ENCODE measurements at places on chromosomes 5 and 9.
A peak's percentile ranks its signal among the peaks of the same experiment; 100 is the strongest.

- no peak for DNase-seq
Observed at GRCh38 chr9:91755761-91756509, 194.1 kb downstream of the ROR2 start.

DNA sequence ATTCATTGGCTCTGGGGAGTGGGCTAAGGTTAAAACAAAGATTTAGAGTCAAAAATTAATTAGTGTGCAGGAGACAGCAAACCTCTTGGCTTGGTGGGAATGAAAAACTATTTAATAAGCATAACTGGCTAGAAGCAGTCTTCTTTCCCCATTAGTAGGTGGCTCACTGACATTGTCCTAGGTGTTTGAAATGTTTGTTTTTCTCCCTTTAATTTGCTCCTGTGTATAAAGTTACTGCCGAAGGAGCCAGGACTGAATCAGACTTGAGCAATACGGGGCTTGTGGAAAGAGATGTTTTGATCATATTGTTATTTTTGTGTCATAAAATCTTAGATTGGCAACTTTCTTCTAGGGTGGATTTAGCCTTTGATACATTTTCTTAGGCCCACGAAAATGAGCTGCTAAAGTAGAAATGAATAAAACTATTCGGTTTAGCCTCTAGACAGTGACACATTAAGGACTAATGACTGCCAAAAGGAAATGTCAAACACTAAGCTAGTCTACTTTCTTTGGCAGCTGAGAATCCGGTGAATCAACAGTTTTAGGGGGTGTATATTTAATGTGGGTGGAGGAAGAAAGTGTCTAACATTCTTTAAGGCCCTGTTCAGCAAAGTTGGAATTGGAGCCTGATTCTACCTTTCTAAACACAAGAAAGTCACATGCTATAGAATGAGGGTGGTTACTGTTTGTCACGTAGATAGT lies 30.2 kb downstream of the LRRTM2 start:
- no peak for DNase-seq

- no peak for DNase-seq
Observed at GRCh38 chr5:171882118-171882517, 96.5 kb downstream of the SMIM23 start.

DNA sequence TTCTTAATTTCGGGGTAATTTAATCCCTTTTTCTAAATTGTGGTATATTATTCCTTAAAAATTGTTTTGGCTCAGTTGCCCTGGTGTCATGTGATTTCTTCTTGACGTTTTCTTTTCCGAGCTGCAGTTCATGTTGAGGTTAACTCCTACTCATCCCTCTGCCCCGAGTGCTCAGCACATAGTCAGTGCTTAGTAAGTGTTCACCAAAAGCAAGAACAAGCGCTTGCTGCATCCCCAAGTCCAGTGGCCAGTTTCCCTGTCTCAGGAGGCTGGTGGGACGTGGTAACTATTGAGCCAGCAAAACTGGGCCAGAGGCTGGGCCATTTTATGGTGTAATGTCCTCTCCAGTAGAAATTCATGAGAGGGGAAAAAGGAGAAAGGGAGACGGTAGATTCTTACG lies 23.3 kb downstream of the TRIO start:
- DNase-seq, result no peak

DNA sequence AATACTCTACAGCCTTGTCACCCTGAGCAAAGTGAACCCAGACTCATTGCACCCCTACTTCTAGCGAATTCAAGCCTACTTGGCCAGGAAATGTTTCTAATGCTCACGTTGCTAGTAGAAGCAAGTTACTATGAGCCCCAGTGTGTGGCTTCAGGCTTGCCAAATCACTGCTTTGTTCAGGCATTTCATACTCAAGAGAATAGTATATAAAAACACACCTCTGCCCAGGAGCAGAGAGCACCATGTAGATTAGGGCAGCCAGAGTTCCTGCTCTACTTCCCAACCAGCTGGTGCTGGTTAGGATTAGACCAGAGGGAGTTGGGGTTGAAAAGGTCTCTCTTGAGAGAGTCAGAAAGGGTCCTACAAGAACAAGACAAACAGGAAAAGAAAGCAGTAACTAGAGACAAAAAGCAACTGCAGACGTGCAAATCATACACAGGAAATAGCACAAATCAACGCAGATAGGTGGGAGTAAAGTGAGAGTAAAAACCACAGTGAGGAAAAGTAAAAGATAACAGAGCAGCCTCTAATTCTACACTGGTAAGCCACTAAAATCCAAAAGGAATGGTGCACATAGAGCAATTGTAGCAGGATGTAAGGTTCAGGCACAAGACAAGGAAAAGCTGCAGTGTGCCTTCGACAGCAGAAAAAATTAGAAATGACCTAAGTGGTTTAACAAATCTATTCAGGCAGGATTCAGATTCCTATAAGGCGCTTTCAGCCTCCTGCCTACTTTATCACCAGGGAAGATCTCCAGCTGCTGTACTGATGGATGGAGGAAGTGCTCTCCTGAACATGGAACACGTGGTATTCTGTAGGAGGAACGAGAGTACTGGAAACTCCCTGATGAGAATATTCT lies 49.6 kb upstream of the KIF2A start:
- DNase-seq, result no peak

GRCh38 chr9:6488395-6488794 lies 75.4 kb downstream of the UHRF2 start:
- DNase-seq, result no peak

GRCh38 chr5:1511651-1512540 lies 11.9 kb downstream of the LPCAT1 start:
- no peak for DNase-seq

- DNase-seq, result no peak
Observed at GRCh38 chr9:131677444-131678180, 62.3 kb downstream of the RAPGEF1 start.

DNA sequence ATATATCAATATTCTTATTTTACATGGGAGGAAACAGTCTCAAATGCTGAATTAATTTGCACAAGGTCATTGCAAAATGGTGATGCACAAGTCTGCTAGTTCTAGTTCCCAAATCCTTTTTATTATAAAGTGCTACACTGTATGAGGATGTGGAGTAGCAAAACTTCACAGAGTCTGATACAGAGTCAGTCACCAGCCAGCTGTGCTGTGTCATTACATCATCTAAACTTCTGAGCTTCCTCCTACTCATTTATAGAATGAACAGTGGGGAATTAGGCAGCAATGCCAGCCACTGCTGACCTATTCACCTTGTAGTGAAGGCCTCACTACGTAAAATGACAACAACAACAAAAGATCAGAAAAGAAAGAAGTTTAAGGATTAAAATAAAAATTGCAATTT lies 357.8 kb downstream of the TMEM167A start:
- no peak for DNase-seq

DNA sequence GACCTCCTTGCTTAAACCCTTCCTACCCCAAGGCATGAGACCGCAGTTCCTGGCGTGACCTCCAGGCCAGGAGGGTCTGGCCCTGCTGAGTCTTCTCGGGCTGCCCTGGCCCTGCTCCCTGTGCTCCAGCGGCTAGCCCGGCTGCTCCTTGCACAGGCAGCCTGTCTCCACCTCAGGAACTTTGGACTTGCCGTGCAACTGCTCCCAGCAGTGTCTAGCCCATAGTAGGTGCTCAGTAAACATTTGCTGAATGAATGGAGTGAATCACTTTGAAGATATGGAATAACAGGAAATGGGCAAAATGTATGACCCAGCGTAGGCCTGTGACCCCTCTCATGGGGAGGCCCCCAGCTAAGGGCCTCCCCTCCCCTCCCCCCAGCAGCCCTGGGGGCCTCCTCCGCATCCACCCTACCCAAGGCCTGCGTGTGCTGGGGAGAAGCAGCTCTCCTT lies 127.1 kb downstream of the ZNF354C start:
- DNase-seq, result no peak

- no peak for DNase-seq
Observed at GRCh38 chr9:977838-978830, 1.7 kb downstream of the DMRT3 start.

DNA sequence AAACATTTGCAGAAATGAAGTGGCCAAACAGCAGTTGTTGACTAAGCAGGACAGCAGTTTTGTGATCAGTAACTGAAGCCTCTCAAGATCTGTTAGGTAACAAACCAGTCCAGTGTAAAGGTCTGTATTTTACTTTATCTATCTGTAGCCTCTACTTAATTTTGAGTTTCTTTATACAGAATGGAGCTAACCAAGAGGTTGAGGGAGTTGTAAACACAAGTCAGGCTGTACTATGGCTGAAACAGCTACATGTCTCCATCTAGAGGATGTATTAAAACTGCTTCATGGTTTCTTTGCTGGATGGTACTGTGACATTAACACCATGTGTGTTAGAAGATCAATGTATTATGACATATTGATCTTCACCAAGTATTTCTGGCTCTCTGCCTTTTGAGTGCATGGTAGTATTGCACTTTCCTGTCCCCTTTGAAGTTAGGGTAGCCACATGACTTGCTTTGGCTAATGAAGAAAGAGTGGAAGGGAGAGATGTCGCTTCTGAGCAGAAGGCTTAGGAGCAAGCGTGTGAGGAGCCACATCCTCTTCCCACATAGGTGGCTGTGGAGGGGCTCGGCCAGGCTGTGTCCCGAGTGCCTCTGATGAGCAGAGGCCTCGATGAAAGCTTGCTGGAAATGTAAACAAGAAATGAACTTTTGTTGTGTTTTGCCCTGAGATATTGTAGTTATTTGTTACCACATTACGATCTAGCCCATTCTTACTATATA lies 105.6 kb upstream of the PCA3 start:
- peak; percentile 13 for DNase-seq

DNA sequence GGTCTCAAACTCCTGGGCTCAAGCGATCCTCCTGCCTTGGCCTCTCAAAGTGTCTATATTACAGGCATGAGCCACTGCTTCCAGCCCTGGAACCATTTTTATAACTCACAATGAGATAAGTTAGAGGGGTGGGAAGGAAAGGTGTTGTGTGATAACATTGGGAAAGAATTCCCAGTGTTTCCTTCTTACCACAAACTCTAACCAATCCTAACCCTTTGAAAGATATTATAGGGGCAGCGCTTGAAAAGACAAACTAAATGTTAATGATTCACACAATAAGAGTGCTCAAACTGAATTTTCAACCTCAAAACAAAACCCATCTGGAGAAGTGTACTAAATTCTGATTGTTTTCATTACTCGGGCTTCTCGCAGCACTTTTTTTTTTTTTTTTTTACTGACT lies 109.7 kb downstream of the TSSK1B start:
- DNase-seq, result no peak

- DNase-seq, result peak; percentile 74
Observed at GRCh38 chr5:6583049-6583880, 49.6 kb downstream of the NSUN2 start.

DNA sequence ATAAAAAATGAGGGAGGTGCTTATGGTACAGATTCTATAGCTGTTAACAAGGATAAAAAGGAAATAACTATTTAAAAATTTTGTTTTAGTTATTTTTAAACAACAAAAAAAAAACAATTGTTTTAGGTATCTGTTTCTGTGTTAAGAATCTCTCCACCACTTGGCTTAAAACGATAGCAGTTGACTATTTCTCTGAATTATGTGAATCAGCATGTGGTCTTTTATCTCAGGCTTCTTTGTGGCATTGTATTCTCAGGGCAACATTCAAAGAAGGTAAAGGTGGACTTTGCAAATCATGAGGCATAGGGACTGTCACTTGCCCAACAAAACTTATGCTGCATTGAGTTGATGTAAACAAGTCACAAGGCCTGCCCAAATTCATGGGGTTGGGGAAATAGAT lies 55.2 kb downstream of the ERBIN start:
- no peak for DNase-seq

All from NCI-H146 (cell line).